Aortic smooth muscle cell (primary cell): ENCODE measurements at places on chromosomes 16 and 17. TPM values are rescaled to one million over a fixed set of nuclear protein-coding genes. Genes with fewer than 3 reads are reported as not detected.

Gene GALR2
- not detected in 2 replicates for total RNA-seq

Gene ABCA5
- 3.8 and 7.3 TPM in 2 replicates for total RNA-seq

Gene KRTAP2-4
- total RNA-seq: not detected in 2 replicates

Gene TERB1
- total RNA-seq: 0.12 and 0.13 TPM in 2 replicates

Gene FBXW10
- total RNA-seq: under 0.01 and 0.06 TPM in 2 replicates

Gene DOC2A
- total RNA-seq: 0.26 and 0.31 TPM in 2 replicates

Gene ARHGAP23
- total RNA-seq: 33.3 and 60.0 TPM in 2 replicates

Gene CD300E
- not detected in 2 replicates for total RNA-seq

Gene KCNG4
- under 0.01 TPM in 1 of 2 replicates, not detected in the other for total RNA-seq

Gene ZNF385C
- not detected in 2 replicates for total RNA-seq

Gene KRT39
- total RNA-seq: not detected in 2 replicates

Gene RAB37
- total RNA-seq: 1.1 and 2.5 TPM in 2 replicates

Gene B4GALNT2
- 0.06 and 1.5 TPM in 2 replicates for total RNA-seq

Gene PIRT
- not detected in 2 replicates for total RNA-seq

Gene CPHXL2
- not detected in 2 replicates for total RNA-seq

Gene CES1
- 0.06 and 0.13 TPM in 2 replicates for total RNA-seq

Gene ST6GALNAC1
- total RNA-seq: not detected in 2 replicates

Gene USH1G
- not detected in 2 replicates for total RNA-seq

Gene PITPNM3
- 2.3 and 2.5 TPM in 2 replicates for total RNA-seq

Gene OTOP3
- total RNA-seq: not detected in 2 replicates

Gene RGS11
- total RNA-seq: 2.7 and 5.0 TPM in 2 replicates

Gene SUZ12
- 15.3 and 18.2 TPM in 2 replicates for total RNA-seq

Gene KRT20
- not detected in 2 replicates for total RNA-seq

Gene ANKRD40CL
- total RNA-seq: not detected in 2 replicates

Gene CA10
- not detected in 2 replicates for total RNA-seq

Gene ZMYND15
- 0.06 and 0.13 TPM in 2 replicates for total RNA-seq

Gene BCL6B
- 3.4 and 7.3 TPM in 2 replicates for total RNA-seq

Gene AOC3
- 0.26 and 0.44 TPM in 2 replicates for total RNA-seq

Gene OR1F1
- not detected in 2 replicates for total RNA-seq

Gene PIMREG
- total RNA-seq: 17.6 and 32.2 TPM in 2 replicates

Gene UBALD2
- total RNA-seq: 3.4 and 3.9 TPM in 2 replicates

Gene NPIPB9
- 0.26 and 1.2 TPM in 2 replicates for total RNA-seq

Gene CENPX
- total RNA-seq: 26.2 and 35.1 TPM in 2 replicates

Gene PPP1R27
- not detected in 2 replicates for total RNA-seq

Gene C17orf58
- 8.0 and 11.5 TPM in 2 replicates for total RNA-seq

Gene EME1
- total RNA-seq: 5.0 and 9.2 TPM in 2 replicates

Gene CACNG4
- total RNA-seq: not detected in 2 replicates

Gene TEKT1
- total RNA-seq: not detected in 2 replicates

Gene OMG
- total RNA-seq: 0.12 and 0.26 TPM in 2 replicates

Gene PLLP
- total RNA-seq: 0.31 TPM in 1 of 2 replicates, not detected in the other

Gene IGFALS
- total RNA-seq: under 0.01 and 0.06 TPM in 2 replicates

Gene HS3ST3B1
- 0.40 and 2.0 TPM in 2 replicates for total RNA-seq
